ENCODE measurements at places on chromosomes 16 and 17.

DNA sequence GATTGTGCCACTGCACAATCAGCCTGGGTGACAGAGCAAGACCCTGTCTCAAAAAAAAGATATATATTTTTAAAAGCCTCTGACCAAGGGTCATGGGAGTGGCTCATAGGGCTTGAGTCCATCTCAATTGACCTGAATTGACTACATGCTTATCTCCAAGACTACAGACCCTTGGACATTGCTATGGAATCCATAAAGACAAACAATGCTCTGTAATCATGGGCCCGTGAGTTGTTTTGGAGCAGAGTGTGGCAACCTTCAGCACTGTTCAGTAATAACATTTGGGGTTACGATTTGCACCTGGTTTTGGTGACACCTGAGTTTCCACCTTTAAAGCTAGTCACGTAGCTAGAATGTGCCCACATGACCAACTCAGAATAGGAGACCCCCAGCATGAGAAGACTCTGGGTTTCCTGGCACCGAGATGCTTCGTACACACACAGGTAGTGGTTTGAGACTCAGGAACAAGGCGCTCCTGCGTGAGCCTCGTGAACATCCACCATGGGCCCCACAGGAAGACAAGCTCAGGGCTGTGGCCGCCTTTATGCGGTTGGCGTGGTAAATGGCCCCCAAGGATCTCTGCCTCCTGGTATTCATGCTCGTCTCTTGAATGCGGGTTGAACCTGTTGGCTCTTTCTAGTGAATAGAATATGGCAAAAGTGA is 66.6 kb upstream of the RPH3AL start:
- no peak for DNase-seq

DNA sequence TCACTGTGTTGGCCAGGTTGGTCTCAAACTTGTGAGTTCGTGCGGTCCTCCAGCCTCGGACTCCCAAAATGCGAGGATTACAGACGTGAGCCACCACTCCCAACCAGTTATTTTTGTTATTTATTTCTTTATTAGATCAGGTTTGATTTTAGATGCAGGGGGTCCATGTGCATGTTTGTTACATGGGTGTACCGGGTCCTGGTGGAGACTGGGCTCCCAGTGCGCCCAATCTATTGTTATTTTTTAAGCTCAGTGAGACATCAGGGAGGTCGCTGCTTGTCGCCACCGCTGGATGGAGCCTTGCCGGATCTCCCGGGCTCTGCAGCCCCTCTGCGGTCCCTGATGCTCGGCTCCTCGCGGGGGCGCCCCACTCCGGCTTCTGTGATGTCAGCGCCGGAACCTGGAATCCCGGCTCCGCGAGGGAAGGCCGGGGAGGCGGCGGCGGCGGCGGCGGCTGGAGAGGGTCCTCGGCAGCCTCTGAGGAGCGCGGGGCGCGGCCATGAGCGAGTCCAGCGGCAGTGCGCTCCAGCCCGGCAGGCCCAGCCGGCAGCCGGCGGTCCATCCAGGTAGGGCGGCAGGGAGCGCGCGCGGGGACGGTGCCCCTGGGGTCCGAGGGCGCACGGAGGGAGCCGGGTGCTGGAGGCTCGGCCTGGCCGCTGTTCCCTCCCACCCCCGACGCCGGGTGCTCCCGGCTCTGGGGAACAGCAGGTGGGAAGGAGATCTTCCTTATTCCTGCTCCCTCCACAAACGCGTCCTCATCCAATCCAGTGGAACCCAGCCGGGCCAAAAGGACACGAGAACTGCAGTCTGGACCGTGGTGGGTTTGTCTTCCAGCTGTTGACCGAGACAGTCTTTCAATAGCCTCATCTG is at the start of gene TMC7:
Gene TMC7 (plus strand): TSS at position 370 of the 870 bp plus-strand sequence. CDS start 130 bp downstream, at position 500.
- no peak for DNase-seq

DNA sequence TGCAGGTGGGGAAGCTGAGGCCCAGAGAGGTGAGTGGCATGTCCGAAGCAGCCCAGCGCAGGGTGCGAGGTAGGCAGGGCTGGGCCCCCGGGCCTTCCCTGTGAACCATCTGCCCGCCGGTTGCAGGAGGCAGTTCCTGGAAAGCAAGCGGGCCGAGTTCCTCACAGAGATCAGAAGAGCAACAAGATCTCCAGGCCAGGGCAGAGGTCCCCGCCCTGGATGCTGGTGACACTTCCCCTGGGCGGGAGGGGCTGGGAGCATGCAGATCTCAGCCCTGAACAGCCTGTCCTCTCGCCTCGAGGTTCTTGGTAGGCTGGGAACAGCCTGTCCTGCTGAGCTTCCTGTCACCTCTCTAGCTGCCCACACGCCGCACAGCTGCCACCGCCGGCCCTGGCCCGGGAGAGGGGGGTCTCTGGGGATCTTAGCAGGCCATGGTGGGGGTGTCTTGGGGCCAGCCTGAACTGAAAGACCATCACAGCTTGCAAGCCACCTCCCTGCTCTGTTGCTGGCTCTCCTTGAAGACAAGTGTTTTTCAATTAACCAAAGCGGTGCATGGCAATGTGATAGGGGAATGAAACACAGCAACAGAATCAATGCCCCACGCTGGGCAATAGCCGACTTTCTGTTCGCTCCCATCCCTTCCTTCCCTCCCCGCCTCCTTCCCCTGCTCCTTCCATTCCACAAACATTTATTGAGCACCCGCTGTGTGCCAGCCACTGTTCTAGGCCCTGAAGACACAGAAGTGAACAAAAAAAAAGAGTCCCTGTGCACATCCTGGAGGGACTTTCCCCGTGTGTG is 31.7 kb downstream of the SOCS1 start:
- peak; percentile 87 for DNase-seq

GRCh38 chr16:59113004-59113670 is 379.0 kb upstream of the GOT2 start:
- no peak for DNase-seq

GRCh38 chr17:75774991-75775668 is 9.5 kb upstream of the UNK start:
- no peak for DNase-seq

GRCh38 chr16:81650982-81651562 is 128.0 kb upstream of the PLCG2 start:
- no peak for DNase-seq

DNA sequence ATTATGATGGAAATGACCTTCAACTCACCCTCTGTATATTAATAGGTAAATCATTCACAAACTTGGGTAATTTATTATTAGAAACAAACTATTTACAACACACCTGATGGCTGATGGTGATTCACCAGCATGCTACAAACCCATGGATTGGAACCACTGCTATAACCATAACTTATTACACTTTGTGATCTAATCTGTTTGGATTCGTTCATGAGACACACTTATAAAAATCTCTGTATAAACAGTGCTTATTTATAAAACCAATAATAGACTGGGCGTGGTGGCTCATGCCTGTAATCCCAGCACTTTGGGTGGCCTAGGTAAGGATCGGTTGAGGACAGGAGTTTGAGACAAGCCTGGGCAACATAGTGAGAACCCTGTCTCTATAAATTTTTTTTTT is 16.0 kb downstream of the SMIM36 start:
- DNase-seq, result no peak

DNA sequence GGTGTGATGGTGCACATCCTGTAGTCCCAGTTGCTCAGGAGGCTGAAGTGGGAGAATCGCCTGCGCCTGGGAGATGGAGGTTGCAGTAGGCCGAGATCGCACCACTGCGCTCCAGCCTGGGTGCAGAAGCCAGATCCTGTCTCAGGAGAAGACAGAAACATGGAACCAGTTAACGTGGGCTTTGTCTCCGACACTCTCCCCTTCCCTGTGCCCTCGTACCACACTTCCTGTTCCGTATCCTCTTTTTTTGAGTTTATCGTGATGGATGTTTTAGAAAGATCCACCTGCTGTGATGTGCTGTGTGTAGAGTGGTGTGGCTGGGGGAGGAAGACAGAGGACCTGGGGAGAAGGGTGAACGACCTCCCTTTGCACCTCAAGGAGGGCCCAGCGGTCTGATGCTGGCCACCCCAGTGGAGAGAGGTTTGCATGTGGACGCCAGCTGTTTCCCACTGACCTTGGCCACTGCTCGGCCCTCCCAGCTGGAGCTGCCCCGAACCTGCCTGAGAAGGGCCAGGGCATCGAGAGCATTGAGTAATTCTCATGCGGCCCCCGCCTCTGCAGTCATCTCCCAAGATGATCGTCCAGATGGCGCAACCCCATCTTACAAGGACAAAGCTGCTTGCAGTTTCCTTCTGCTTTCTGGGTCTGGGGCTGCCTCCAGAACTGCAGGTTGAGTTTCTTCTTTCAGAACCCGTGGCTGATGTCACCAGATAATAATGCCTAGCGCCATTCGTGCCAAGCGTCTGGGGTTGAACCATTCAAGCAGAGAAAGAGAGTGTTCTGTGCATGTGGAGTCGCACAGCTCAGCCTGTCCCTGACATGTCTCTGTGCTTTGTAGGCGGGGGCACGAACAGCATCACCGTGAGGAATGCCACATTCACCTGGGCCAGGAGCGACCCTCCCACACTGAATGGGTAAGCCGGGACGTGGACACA is 126.3 kb downstream of the ABCC1 start:
- peak; percentile 98 for DNase-seq

DNA sequence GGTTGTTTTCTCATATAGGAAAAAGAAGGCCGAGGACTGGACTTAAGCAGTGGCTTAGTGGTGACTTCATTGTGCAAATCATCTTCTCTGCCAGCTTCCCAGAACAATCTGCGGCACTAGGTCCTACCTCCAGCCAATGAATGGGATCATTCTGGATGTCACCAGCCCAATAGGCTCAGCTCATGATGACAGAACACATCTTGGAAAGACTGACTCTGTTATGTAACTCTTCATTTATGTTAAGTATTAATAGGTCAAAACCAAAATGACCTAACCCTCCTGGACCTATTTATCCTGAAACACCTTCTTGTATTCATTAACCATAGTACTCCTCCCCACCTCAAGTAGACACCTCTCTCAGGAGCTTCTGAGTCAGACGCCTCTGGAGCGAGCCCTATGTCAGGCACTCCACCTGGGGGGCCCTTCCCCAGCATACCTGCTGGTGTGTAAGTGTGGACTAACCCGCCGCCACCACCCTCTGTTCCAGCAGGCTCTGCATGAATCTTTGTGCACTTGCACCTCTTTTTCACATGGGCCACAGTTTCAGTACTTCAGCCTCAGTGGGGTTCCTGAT is 7.2 kb downstream of the ARL2BP start:
- no peak for DNase-seq

- no peak for DNase-seq
Observed at GRCh38 chr16:16059895-16060590, 110.6 kb downstream of the ABCC1 start.

DNA sequence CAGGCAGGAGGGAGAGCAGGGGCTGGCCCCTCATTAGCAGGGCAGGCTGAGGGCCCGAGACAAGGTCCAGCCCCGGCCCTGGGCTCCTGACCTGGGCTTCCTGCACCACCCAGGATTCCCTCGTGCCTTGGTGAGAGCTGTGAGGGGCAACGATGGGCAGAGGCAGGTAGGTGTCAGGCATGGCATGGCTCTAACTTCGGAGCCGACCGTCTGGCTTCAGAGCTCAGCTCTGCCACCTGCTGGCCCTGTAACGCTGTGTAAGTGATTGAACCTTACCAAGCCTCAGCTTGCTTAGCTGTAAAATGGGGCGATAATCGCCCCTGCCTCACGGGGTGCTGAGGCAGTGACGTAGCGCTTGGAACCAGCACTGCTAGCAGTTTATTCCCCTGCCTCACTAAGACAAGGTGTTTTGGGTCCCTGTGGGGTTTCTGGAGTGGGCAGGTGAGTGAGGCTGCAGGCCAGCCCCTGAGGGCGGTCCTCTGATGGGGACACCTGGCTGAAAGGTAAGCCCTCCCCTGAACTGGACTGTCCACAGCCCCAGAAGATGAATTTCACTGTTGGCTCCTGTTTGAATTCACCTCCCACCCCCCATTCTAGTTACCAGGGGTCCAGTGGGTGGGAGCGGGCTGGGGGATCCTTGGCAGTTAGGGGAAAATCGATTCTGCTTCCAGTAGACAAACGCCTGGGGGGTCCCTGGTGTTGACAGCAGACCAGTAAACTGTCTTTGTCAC is 184.8 kb upstream of the GSE1 start:
- DNase-seq, result peak; percentile 5

DNA sequence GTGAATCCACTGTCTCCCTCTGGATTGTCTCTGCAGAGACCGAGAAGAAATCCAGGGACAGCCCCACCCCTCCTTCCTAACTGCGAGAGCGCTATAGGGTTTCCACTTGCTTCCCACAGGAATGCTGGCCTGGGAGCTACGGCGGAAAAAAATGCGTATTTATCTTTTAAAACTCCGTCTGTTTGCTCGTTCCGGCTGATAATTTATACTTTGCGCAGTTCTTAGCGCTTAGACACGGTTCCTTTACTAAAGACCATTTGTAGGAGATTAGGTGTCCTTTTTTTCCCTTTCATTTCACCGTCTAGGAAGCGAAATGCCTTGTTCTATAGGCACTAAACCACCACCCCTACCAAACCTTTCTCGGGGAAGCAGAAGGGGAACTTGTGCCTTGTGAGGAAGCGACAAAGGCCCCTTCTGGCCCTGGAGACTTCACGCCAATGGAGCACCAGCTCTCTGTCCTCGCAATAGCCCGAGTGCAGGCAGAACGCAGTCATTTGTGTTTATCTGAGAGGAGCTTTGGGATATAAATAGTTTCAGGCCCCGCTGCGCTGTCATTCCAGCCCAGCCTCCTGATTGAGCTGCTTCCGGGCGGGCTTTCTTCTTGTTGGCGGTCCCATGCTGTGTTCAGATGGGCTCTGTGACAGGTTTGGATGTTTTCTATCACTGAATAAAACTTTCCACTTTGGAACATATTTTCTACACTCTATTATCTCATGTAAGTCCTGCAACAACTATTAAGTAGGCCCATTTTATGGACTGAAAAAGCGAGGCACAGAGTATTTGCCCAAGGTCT is 791 bp upstream of the SUPT4H1 start:
- DNase-seq, result peak; percentile 70

DNA sequence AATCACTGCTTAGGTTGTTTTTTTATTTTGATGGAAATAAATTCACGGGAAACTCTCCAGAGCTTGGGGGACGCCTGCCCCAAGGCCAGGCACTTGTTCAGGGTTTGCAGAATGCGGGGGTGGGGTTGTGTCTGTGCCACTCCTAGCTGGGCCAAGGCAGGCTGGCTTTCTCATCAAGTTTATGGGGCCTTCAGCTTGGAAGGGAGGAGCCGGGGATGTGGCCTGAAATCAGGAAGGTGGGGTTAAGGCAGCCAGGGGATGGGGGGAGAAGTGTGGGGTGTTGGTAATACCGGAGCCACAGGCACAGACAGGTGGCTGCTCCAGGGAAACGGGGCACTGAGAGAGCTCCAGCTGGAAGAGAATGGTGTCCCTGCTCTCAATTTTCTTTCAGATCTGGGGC is 1.7 kb upstream of the CHAD start:
- no peak for DNase-seq

GRCh38 chr17:3890878-3891219 is 2.0 kb downstream of the CAMKK1 start:
- no peak for DNase-seq

DNA sequence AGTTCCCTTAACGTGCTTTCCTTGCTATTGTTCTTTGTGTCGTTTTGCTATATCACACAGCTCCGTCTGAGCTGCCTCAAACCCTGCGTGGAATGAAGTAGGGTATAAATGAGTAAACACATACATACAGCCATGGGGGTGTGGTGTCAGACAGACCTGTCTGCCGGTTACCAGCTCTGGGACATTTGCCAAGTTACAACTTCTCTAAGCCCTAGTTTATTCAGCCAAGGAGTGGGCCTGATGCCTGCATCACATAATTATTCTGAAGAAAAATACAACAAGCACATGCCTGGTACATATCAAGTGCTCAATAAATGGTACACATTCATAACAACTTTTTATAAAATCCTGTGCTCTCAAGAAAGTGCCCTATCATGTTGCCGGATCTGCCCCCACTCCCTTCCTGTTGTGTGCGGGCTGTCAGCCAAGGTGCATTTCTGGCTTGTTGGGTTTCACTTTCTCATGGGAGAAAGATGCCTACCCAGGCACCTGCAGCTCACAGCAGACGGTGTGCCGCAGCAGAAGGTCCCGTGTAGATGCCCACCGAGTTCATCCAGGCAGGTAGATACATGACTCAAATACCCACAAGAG is 30.5 kb downstream of the SMPD3 start:
- DNase-seq, result no peak
